ENCODE measurements at places on chromosomes 6 and 20.

- DNase-seq: no peak
Measured at GRCh38 chr6:169964486-169965180, 213.2 kb downstream of the ERMARD start.

GRCh38 chr20:54133434-54134427 is 40.1 kb downstream of the CYP24A1 start:
- DNase-seq: peak; percentile 44

- DNase-seq: no peak
Measured at GRCh38 chr20:41222296-41222695, 85.0 kb downstream of the PLCG1 start.

DNA sequence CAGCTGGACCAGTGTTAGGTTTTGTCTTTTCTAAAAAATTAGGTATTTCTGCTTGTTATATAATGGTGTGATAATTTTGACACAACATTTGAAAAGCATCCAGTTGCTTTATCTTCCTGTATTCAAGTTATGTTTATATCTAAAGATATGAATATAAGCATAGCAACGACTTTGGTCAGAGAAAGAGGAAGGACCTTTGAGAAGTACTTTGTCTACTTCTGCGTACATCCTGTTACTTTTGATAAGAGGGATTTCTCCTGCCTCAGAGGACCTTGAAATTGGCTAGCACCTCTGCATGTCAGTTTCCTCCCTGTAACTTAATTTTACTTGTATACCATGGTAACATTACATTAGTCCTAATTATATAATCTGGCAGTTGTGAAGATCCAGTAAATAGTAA is 24.8 kb downstream of the PHF20 start:
- DNase-seq: no peak

DNA sequence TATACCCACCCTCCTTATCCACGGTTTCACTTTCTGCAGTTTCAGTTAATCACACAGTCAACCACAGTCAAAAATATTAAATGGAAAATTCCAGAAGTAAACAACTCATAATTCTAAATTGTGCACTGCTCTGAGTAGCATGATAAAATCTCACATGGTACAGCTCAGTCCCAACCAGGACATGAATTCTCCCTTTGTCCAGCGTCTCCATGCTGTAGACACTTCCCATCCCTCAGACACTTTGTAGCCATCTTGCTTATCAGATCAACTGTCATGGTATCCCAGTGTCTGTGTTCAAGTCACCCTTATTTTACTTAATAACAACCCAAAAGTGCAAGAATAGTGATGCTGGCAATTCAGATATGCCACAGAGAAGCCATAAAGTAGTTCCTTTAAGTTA is 94.7 kb downstream of the PDE10A start:
- no peak for DNase-seq

GRCh38 chr20:46365487-46366220 is 40.8 kb downstream of the ELMO2 start:
- no peak for DNase-seq

- no peak for DNase-seq
Measured at GRCh38 chr6:134351615-134352474, 33.9 kb upstream of the SGK1 start.

GRCh38 chr6:13538084-13538483 is 36.3 kb upstream of the SIRT5 start:
- peak; percentile 73 for DNase-seq

- DNase-seq: no peak
Measured at GRCh38 chr20:35490736-35491181, 35.4 kb downstream of the CEP250 start.

DNA sequence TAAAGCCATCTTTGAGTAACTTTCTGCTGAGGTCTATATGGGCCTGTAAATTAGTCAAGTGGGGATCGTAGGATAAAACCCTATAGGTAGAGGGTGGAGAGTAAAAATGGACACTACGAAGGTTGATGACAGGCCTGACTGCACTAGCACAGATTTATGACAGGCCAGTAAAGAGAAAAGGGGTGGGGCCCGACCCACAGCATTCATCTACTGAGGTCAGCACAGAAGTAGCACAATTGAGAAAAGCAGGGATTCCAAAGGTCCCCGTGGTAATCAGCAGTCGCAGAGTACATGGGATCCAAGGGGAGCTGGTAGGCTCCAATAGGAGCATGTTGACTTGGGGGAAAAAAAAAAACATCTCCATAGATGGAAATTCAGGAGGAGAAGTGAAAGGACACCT is 660.4 kb downstream of the TFAP2A start:
- no peak for DNase-seq

DNA sequence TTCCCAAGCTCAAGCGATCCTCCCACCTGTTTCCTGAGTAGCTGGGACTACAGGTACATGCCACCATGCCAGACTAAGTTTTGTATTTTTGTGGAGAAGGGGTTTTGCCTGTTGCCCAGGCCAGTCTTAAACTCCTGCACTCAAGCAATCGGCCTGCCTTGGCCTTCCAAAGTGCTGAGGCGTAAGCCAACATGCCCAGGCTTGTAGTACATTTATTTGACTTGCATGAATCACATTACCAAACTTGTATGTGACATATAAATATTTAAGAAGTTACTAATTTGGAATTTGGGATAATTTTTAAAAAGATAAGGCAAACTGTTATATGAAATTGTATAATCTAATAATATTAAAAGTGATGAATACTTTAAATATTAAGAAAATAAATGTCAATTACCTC is 157.6 kb downstream of the MCHR2 start:
- DNase-seq: no peak

- no peak for DNase-seq
Measured at GRCh38 chr6:169960003-169960344, 208.6 kb downstream of the ERMARD start.

DNA sequence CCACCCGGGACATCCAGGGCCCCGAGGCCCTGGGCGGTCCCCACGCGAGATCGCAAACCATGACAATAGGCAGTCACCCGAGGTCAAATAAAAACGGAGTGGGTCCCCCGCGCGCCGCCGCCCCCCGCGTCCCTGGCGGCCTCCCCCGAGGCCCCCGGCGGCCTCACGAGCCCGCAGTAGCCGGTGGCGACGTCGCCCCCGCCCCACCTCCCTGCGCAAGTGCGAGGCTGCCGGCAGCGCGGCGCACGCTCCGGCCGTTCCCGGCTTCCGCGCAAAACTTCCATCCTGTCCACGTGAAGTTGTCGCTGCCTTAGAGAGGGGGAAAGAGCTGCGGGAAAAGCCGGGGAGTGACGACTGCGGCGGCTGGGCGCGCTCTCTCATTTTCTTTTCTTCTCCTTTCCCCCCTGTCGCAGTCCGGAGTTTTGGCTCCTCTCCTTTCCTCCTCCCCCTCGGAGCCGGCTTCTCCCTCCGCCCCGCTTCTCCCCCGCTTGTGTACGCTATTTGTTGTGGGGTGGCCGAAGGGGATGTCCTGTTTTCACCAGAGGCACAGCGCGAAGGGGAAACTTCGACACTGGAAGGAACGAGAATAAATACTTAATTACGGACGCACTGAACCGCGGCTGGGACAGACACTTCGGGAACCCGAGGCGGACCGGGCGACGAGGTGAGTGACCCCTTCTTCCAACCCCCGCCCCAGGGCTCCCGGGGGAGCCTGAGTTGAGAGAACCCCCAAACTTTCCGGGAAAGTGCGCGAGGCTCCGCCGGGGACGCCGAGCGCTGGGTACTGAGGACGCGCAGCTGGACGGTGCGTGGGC is at the start of gene EYA4:
Gene EYA4, plus strand, starts transcription at position 272 of the 815 bp plus-strand sequence. CDS start 33,424 bp downstream, outside the sequence.
- peak; percentile 75 for DNase-seq

DNA sequence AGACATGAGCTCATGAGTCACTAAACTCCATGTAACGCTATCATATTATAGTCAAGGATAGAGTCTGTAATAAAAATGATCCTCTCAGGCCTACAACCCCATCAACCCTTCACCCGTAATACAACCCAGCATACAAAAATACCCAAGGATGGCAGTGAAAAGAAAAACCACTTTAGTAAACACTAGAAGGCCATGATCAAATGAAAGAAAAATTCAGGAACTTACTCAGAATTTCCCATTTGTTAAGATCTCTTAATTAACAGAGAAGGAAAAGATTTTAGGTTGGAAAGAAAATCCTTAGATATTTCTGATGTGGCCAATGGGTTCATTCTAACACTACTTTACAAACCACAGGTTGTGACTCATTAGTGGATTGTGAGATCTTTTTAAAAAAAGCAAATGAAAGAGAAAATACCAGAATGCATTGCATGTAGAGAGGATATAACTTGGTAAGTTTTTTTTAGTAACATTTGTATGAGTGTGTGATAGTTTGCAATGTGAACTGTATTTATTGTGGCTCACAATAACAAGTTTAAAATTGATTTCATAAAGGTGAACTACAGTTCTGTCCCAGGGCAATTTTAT is 8.0 kb upstream of the UBE2J1 start:
- peak; percentile 63 for DNase-seq

- DNase-seq: no peak
Measured at GRCh38 chr20:24948939-24949679, at the start of gene CST7. CST7 (plus strand) TSS chr20:24949269; CDS start chr20:24949506, 237 bp downstream.

- DNase-seq: no peak
Measured at GRCh38 chr6:161973064-161973463, 699.2 kb upstream of the AGPAT4 start.

- no peak for DNase-seq
Measured at GRCh38 chr6:47402081-47402480, 75.5 kb upstream of the CD2AP start.

- DNase-seq: no peak
Measured at GRCh38 chr6:98724537-98724936, 109.8 kb upstream of the POU3F2 start.

- no peak for DNase-seq
Measured at GRCh38 chr20:37941332-37941731, 38.4 kb downstream of the VSTM2L start.

DNA sequence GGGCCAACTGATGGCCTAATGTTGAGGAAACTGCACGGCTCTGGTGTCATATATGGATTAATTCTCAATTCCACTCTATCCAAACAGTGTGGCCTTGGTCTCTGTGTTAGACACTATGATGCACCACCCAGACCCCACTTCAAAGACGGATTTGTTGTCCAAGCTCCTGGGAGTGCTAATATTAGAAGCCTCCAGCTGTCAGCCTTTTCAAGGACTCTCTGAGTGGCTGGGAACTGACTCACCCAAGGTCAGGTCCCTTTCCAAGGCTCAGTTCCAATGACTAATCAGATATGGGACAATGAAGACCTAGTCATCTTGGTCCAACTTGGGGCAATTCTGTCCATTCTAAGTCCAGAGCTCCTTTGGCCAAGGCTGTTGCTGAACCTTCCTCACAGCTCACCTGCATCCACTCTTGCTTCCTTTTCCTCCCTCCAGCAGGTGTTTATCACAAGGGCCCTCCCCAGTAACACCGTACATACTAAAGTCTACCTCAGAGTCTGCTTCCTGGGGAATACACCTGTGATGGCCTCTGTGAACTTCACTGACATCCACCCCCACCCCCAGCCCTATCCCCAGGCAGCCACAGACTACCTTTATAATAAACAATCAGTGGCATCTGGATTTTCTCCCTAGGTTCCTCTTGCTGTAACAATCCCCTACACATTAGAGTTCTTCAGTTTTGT is 7.2 kb upstream of the IL20RA start:
- no peak for DNase-seq

DNA sequence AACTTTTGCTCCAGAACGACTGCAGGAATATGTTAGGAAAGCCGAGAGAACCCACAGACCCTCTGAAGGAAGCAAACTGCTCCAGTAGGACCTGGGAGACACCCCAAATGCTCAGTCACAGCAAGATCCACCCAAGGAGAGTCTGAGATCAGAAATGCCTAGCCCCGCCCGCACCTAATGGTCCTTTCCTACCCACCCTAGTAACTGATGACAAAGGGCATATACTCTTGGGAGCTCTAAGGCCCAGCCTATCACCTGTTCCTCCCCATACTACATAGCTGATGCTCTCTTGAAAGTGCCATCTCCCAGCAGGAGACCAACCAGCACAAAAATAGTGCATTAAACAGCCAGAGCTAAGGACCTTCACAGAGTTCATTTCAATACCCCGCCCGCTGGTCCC is 67.6 kb downstream of the CD2AP start:
- DNase-seq: no peak

GRCh38 chr6:211871-212497 is 80.3 kb upstream of the DUSP22 start:
- DNase-seq: no peak

DNA sequence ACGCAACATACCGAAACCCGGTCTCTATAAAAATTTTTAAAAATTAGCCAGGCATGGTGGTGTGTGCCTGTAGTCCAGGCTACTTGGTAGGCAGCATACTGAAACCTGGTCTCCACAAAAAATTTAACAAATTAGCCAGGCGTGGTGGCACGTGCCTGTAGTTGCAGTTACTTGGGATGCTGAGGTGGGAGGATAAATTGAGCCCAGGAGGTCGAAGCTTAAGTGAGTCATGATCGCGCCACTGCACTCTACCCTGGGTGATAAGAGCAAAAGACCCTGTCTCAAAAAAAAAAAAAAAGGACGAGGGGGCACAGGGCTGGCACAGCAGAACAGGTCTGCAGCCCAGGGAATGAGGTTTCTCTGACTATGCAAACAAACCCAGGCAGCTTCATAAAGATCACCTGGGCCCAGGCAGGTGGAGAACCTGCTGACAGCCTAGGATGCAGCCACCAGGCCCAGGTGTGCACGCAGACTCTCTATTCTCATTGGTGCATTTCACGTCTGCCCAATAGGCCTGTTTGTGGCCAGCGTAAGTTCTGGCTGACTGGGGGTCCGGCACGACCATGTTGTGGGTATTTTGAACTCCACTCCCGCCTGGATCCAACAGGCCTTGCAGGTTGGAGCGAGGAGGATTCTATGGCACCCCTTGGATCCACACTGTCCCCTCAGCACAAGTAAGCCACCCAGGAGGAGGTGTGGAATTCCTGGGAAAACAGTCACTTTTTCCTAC is 204.5 kb downstream of the PREX1 start:
- DNase-seq: no peak

- no peak for DNase-seq
Measured at GRCh38 chr20:48215536-48215935, 430.3 kb upstream of the SULF2 start.

DNA sequence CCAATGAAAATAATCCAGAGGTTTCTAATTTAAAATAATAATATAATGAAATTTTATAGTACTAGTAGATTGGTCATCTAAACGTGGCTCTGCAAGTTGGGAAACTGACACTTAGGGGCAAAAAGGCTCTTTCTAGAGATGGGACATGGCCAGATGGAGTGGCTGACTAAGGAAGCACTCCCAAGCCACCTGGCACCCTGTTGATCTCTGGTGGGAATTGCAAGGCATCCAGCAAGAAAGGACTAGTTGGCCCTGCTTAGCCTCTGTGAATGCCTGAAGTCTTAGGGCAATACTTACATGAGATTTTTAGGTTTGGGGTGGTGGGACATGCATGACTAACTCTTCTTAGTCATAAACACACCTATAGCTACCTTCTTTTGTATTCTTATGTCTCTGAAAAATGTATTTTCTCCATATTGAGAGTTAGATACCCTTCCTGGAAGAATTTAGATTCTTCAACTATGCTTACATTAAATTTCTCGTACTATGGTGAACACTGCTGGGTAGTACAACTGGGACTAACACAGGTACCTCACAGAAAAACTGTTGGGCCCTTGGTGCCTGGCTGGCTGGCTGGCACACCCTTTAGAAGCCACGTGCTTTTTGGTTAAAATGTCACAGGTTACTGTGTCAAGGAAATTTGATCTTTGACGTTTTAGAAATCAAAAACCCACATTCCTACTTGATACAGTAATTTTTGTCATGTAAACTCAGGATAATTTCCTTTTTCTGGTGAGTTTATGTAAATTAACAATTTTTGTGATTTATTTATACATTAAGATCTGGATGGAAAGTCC is 25.0 kb upstream of the SH3BGRL2 start:
- DNase-seq: peak; percentile 11

All from HCEC 1CT (cell line).